Mesendoderm (in vitro differentiated cells): ENCODE measurements at places on chromosomes 11 and 22.

DNA sequence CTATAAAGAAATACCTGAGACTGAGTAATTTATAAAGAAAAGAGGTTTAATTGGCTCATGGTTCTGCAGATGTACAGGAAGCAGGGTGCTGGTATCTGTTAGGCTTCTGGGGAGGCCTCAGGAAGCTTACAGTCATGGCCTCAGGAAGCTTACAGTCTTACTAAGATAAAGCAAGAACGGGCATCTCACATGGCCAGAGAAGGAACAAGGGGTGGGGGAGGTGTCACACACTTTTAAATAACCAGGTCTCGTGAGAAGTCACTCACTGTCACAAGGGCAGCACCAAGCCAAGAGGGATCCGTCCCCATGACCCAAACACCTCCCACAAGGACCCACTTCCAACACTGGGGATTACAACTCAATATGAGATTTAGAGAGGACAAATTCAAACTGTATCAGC, 192.8 kb upstream of the B3GAT1 start:
- DNase-seq = no peak

DNA sequence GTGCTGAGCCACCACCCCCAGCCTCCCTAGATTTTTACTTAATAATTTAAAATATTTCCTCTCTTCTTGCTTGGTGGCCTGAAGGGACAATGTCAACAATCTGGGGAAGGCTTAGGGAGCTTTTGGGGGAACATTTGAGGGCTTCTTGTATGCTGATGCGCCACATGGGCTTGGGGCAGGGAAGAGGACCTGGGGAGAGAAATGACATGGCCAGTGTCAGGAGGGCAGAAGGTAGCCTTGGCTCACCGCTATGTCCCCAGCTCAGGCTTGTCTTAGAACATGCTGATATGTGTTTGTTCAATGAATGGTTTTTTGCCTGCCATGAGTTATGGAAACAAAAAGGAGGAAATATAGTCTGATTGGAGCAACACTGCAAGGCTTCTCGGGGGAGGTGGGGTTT, 51.6 kb downstream of the ST14 start:
- DNase-seq = no peak

- peak; percentile 40 for DNase-seq
These were observed at the start of gene NCR3LG1 for GRCh38 chr11:17351510-17352176. NCR3LG1 (plus strand) TSS chr11:17351800; CDS start chr11:17351970, 170 bp downstream.

GRCh38 chr11:112227471-112227870, 1.2 kb downstream of the PTS start:
- no peak for DNase-seq

DNA sequence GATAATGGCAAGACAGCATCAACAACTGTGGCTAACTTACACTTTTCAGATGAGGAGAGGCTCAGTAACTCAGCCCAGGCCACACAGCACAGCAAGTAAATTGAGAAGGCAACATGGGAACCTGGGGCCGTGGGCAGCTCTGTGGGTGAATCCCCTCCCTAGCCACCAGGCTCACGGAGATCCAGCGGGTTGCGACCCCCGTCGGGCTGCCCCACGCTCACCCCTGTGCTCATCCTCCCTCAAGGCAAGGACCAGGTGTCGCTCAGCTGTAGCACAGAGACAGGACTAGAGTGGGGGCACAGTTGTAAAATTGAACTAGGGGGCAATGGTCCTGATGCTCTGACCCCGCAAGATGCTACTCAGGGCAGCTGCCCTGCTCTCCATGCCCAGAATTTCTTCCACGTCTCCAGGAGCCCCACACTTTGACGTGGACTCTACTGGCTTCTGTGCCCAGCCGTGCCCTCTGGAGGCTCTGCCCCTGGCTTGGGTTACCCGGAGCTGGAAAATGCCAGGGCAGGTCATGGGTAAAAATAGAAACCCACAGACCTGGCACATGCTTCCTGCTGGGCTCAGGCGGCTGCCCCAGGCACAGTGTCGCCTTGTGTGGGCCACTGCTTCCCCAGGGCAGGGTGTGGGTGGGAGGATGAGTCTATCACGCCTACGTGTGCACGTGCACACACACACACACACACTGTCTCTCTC, 9.0 kb downstream of the TUBA8 start:
- no peak for DNase-seq

DNA sequence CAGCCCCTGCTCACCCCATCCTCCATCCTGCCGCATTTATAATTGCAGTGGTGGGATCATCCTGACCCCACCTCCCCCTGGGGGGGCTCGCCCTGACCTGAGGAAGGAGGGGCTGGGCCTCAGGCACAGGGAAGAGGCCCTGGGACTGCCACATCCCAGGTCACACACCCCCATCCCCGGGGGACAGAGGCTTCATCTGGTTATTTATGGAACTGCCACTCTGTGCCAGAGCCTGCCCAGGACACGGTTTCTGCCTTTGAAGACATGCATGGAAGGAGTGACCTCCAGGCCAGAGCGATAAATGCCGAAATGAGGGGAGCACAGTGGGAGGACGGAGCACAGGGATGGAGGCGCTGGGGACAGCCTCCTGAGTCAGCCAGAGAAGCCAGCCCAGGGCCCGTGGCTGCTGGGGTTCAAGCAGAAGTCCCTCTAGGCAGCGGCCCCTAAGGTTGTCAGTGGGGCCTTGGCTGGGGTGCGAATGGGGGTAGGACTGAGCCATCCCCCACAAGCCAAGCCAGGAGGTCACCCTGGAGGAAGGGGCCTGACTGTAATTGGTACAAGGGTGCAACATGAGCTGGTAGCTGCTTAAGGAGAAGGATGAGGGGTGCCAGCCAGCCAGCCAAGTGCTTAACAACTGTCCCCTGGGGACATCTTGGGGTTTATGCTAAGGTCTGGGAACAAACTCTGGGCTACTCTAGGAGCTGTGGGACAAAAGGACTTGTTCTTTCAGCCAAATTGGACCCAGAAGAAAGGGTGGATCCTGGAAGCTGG, 51.4 kb upstream of the SHISAL1 start:
- DNase-seq = no peak

GRCh38 chr11:20654038-20654437, 15.3 kb upstream of the NELL1 start:
- no peak for DNase-seq

- DNase-seq = peak; percentile 13
These were observed 56.1 kb downstream of the AASDHPPT start for GRCh38 chr11:106133529-106133928.

DNA sequence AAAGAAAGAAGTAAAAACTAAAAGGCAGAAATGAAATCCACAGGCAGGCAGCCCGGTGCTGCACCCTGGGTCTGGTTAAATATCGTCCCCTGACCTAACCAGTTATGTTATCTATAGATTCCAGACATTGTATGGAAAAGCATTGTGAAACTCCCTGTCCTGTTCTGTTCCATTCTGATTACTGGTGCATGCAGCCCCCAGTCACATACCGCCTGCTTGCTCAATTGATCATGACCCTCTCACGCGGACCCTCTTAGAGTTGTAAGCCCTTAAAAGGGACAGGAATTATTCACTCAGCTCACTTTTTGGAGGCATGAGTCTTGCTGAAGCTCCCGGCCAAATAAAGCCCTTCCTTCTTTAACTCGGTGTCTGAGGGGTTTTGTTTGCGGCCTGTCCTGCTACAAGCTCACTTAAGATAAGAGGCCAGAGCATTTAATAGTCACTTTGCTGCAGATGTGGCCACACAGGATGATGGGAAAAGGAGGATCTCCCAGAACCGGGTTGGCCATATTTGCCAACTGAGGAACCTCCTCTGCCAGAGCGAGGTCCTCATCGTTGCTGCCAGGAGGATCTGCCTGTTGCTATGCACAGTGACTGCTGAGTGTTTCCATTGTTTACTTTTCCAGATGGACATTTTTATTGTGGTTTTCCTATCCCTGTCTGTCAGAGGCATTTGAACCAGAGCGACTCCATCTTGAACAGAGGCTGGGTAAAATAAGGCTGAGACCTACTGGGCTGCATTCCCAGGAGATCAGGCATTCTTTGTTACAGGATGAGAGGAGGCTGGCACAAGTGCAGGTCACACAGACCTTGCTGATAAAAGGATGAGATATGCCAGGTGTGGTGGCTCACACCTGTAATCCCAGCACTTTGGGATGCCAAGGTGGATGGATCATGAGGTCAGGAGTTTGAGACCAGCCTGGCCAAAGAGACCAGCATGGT, 10.2 kb downstream of the C11orf96 start:
- no peak for DNase-seq

DNA sequence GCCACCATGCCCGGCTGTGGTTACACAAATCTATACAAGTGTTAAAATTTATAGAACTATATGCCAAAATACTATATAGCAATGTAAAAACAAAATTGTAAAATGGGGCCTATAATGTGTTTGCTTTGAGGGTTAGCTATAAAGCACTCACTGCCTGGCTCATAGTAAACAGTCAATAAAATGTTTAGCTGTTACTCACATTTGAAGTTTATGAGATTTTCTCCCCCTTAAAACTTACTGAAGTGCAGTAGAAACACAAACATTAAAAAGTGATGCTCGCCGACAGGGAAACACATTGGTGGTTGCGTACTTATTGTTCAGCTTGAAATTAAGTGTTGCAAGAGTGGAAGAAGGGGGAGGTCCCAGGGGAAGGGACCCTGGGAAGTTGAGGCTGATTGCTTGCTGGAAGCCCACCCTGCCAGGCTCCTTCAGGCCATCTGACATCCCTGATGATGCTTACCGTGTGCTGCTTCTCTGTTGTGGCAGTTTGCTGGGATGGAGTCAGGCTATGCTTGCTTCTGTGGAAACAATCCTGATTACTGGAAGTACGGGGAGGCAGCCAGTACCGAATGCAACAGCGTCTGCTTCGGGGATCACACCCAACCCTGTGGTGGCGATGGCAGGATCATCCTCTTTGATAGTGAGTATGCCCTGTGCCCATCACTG, 52.1 kb downstream of the KREMEN1 start:
- DNase-seq = no peak

DNA sequence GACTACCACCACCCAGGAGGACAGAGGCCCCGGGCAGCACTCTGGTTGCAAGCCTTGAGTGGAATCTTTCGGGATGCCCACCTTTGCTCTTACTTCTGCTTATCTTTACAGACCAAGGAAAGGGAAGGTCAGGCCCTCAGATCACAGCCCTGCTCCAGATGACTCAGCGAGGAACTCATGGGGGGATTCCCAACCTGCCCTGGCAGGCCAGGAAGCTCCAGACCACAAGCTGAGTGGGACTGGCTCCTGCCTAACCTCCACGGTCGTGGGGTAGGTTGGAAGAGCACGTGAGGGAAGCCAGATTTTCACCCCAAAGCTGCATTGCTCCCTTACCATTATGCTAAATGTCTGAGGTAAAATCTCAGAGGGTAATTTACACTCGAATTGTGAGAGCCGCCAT, 11.8 kb downstream of the TBC1D10A start:
- peak; percentile 31 for DNase-seq

- no peak for DNase-seq
These were observed 1228.6 kb downstream of the LRRC4C start for GRCh38 chr11:40230821-40231220.

DNA sequence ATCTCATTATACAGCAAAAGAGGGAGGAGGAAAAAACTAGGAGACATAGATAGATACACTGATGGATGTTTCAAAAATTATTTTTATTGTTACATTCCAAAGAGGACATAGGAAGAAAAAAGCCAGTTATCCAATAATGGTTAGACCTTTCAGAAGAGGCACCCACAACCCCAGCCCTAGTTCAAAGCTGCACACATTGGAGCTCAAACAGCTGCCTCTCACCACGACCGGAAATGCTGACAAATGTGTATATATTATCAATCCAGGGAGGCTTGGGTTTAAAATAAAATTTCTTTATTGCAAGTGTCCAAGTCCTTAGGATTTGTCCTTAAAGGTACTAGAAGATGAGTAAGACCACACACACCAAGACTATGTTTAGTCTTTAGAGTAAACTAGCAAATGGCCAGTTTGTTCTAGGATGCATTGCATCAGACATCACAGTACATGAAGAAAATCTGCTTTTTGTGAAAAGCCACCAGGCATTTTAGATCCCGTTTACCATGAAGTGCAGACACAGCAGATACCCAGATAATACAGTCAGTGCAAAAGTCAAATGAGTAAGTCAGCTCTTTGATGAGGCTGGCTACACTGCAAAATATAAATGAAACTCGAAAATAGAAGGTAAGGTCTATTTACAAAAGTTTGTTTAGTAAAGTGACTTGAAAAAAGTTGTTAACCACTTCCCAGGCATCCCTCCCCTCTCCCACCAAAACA, 4.6 kb upstream of the ASCL3 start:
- no peak for DNase-seq

- DNase-seq = no peak
These were observed 24.1 kb upstream of the ZDHHC13 start for GRCh38 chr11:19092850-19093249.

DNA sequence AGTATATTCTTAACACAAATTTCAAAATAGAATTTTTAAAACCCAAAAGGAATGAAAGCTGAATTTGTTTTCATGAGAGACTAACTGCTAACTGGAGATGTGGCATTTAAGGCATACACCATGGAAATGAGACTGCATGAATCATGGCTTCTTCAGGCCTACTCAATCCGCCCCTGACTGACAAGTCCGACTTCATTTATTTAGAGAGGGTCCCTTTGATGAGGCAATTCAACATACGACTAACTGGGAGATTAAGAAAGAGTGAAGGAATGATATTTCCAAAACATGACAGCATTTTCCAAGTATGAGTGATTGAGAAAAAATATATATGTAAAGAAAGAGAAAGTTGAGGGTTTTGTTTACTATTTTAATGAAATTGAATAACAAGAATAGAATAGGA, 720.1 kb downstream of the DLG2 start:
- DNase-seq = no peak

- DNase-seq = no peak
These were observed 62.2 kb downstream of the PKNOX2 start for GRCh38 chr11:125226706-125227105.

- DNase-seq = no peak
These were observed 933 bp upstream of the PANX3 start for GRCh38 chr11:124610295-124610694.

- DNase-seq = no peak
These were observed 75.1 kb downstream of the RAB38 start for GRCh38 chr11:88100151-88100550.

- DNase-seq = no peak
These were observed 23.3 kb downstream of the MS4A2 start for GRCh38 chr11:60111793-60112192.

- peak; percentile 16 for DNase-seq
These were observed 25.1 kb upstream of the USP47 start for GRCh38 chr11:11816511-11817314.

GRCh38 chr11:101397979-101398378, 185.8 kb downstream of the TRPC6 start:
- DNase-seq = no peak

DNA sequence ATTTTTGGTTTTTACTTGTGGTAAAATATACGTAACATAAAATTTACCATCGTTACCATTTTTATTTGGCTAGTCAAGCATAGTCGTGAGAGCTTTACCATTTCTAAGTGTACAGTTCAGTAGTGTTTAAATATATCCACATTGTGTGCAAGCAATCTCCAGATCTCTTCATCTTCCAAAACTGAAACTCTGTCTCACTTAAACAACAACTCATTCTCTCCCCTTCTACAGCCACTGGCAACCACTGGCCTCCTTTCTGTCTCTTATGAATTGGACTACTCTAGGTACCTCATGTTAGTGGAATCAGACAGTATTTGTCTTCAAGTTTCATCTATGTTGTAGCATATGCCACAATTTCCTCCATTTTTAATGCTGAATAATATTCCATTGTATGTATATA, 37.4 kb downstream of the SMC1B start:
- DNase-seq = no peak
